Hepatic stellate cell (primary cell): ENCODE measurements at places on chromosomes 2 and 18.

GRCh38 chr18:35042389-35043071 lies 1.3 kb downstream of the MAPRE2 start:
- no peak for DNase-seq

DNA sequence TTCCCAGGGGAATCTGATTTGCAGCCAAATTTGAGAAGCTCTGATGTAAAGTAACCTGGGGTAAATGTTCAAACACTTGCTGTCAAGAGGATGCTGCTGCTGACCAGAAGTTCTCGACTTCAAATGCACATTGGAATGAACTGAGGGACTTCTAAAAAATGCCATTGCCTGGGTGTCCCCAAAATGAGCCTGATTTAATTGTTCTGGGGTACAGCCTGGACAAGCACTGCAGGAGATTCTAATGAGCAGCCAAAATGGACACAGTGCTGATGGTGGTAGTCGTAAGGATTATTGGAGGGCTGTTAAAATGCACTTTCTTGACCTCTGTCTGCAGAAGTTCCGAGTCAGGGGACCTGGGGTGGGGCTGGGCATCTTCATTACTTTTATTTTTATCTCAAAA lies 49.5 kb downstream of the LIPG start:
- no peak for DNase-seq

GRCh38 chr18:44819944-44820510 lies 139.3 kb downstream of the SETBP1 start:
- no peak for DNase-seq

DNA sequence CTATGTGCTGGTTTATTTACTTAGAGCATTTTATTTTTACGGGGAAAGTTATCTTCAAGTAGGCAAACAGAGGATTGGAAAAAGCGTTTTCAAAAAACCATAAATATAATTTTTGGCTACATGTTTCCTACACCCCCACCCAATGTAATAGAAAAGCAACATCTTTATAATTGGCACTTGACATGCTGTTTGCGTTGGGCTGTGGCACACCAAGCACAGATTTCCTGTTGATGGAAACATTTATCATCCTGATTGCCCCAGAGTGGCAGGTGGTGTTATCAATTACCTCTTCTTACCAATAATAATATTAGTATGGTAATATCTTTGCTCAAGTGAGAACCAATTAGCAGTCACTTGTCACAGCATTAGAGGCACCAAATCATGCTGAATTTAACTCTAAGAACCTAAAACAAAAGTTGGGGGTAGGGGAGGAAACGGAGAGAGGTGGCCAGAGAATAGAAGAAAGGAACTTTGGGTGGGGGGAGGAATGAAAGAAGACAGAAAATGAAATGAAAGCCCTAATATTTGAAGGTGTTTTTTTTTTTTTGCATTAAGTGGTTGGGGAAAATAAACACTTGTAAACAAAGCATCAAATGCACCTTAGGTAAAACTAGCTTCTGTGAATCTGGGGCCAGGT lies 3.8 kb upstream of the SALL3 start:
- no peak for DNase-seq

- DNase-seq, result peak; percentile 56
Measured at GRCh38 chr2:102005989-102006885, 14.5 kb downstream of the IL1R2 start.

GRCh38 chr2:170930131-170930990 lies 1.3 kb downstream of the GORASP2 start:
- DNase-seq, result peak; percentile 45

DNA sequence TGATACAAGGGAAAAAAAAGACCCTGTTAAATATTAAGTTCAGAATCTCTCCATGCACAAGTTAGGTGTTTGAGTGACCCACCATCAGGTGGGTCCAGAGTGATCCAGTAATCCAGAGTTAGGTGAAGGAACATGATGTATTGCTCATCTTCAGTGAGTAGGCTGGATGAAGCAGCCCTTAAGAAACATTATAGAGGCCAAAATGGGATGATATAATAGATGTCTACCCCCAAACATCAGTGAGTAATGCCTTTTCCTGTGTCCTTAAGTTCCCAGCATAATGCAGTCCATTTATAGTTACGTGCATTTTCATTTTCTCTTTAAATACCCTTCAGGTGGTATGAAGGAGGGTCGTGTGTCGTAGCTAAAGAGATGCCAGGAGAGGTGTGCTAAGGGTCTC lies 89.6 kb downstream of the MAP4K4 start:
- no peak for DNase-seq

GRCh38 chr2:101998896-101999789 lies 7.4 kb downstream of the IL1R2 start:
- DNase-seq, result no peak

- no peak for DNase-seq
Measured at GRCh38 chr2:233778030-233778429, at the start of gene MROH2A. MROH2A (plus strand) TSS chr2:233778330; CDS start chr2:233779359, 1,029 bp downstream.

DNA sequence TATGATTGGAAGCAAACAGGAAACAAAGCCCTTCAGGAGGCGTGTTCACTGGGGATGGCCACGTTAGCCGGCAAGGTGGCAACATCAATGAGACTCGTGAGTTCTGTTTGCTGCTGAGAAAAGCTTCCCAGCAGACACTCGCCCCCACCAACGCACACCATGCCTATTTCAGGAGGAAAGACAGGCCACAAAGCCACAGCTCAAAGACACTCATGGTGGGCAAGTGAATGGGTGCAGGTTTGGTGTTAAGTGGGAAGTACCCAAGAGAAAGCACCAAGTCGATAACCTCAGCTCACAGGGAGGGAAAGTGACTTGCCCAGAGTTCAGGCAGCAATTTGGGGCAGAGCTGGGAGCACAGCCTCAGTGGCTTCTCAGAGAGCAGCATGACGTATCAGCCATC lies 10.5 kb upstream of the MTERF4 start:
- DNase-seq, result no peak

DNA sequence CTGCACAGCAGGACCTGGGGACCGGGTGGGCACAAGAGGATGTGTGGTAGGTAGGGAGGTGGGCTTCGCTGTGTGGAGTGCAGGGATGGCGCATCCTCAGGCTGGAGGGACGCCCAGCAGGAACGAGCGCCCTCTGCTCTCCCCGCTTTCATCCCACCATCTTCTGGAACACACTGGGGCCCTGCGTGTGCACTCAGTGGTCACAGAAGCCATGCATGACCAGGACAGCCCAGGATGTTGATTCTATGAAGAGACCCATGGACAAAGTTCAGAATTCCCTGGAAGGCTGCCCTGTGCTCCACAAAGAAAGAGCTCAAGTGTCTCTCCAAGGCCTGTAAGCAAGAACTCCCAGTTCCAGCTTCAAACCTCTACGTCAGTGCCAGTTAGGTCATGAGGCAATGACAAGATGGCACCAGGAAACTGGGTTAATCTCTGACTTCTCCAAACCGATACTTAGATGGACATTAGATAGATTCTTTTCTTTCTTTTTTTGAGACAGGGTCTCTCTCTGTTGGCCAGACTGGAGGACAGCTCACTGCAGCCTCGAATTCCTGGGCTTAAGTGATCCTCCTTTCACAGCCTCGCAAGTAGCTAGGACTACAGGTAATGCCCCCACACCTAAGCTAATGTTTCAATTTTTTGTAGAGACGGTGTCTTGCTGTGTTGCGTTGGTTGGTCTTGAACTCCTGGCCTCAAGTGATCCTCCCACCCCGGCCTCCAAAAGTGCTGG lies 3.4 kb downstream of the SLC66A2 start:
- DNase-seq, result no peak

- no peak for DNase-seq
Measured at GRCh38 chr18:37452015-37452414, 113.6 kb downstream of the CELF4 start.

GRCh38 chr18:77320971-77321559 lies 71.4 kb downstream of the GALR1 start:
- DNase-seq, result no peak

DNA sequence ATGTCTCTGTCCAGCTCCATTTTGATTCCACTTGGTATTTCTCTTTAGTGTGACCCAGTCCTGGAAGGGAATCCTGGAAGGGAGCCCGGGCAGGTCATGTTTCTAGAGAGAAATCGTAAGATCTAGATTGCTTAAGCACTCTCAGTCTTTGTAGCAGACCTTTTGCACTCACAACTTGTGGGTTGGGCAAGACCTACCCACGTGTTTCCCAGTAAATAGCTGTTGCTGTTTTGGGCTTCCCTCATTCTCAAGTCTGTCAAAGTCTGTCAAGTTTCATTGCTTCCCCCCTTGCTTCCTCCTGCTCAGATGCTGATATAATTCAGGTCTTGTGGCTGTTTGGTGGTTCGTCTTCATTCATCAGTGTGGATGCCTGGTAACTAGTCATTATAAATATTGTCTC lies 17.4 kb upstream of the NEMP2 start:
- DNase-seq, result no peak

DNA sequence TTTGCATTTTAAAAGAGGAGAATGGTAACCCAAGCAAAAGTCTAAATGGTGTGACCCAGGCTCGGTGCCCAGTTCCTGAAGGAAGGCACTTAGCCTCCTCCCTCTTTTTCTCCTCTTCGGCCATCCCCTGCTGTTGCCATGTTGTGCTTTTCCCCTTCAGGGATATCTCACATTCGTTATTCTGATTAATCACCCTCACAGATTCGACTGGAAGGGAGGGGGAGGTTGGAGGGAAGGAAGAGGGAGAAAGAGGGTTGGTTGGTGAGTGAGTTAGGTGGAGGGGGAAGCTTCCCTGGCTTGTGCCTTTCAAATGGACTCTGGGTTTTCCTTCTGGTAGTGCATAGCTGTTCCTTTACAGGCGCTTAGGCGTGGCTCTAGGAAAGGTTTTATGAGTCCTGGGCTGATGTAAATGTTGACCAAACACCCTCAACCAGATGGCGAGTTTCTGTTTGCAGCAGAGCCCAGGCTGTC lies 39.0 kb upstream of the LYPD6B start:
- DNase-seq, result no peak

DNA sequence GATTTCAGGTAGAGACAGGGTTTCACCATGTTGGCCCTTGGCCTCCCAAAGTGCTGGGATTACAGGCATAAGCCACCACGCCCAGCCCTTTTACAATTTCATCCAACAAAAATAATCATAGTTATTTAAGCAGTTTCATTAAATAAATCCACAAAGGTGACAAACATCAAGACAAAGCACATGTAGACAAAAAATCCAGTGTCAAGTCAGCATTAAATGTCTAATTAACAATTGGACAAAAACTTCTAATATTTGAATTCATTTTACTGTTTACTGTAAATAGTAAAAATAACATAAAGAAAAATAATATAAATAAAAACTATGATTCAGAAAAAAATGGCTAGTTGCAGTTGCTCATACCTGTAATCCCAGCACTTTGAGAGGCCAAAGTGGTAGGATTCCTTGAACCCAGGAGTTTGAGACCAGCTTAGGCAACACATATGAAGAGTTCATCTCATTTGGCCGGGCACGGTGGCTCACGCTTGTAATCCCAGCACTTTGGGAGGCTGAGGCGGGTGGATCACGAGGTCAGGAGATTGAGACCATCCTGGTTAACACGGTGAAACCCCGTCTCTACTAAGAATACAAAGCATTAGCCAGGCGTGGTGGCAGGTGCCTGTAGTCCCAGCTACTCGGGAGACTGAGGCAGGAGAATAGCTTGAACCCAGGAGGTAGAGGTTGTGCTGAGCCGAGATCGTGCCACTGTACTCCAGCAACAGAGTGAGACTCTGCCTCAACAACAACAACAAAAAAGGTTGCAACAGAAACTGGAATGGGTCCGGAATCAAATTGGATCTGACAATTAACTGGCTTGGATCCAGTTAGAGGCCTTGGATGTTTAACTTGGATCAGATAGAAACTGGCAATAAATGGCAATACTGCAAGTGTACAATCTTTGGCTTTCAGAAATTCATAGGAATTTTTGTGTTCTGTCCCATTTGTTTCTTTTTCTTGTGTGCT lies 56.9 kb upstream of the MAT2A start:
- no peak for DNase-seq

- DNase-seq, result no peak
Measured at GRCh38 chr18:44708451-44709083, 27.9 kb downstream of the SETBP1 start.

DNA sequence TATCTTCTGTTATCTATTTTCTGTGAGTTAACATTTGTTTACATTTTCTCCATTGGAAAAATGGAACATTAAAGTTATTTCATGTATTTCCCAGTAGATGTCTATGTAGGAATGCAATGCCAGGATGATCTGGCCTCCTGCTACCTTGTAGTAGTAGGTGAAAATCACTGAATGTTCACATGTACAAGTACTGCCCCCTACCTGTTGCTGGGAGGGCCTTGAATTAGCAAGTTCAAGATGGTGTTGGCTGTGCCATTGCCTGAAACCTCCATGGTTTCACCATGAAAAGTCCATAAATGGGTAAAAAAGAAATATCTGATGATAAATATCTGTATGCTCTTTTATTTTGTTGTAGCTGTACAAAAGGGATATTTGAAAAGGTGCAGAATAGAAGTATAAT lies 30.7 kb downstream of the XRCC5 start:
- DNase-seq, result no peak

DNA sequence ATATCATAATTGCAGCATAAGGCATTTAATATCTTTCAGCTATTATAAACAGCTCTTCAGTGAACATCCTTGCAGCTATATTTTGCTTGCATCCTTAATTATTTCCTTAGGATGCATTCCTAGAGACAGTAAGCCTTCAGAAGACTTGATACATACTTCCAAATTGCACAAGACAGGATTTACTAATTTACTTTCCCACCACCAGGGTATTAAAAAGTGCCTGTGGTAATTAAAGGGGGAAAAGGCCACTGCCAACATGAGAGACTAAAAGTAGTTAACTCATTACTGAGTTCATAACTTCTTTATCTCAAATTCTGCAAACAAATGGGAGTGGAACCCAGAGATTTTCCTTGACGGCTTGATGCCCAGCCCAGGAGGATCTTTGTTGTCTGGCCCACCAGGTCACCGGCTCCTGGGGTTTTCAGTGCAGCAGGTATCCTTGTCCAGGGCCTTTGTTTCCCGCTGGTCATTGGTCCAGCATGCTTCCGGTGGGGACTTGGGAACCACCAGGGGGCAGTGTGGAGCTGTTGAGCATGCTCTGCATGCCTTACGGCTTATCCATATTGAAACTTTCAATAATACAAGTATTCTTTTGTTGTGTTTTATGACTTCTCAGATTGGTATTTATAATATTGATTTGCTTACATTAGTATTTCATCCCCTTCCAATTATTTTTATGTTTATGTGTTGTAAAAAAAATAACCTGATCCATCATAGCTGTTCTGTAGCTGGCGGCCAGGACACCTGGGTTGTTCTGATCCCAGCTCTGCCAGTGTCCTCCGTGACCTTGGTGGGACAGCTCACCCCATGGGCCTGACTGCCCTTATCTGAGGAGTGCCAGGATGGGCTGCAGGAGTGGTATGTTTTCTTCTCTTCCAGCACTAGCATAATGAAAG lies 61.4 kb downstream of the TGOLN2 start:
- DNase-seq, result peak; percentile 72

DNA sequence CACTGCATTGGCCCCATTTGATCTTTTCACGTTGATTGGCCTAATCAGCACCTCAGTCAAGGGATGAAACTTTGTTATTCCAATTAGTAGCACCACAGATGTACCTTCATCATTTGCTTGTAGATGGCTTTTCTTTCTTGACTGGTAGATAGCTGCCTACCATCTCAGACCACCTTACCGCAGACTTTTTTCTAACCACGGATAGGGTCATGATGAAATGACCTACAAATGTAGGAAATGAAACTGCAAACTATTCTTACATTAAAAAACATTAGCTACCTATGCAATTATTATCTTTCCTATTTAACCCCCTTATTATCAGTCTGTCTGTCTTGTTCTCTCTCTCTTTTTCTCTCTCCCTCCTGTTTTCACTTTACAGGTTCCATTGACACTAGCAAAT lies 22.4 kb upstream of the SLC25A52 start:
- DNase-seq, result no peak
